Activated T-helper 9 cell treated with anti-CD3 and anti-CD28 coated beads, Interleukin-2, amount 50 U/mL, for 16 hours (primary cell): ENCODE measurements at places on chromosomes 12 and 14.

GRCh38 chr12:59735231-59735630 lies 139.4 kb downstream of the SLC16A7 start:
- no peak for DNase-seq

GRCh38 chr14:62994096-62994495 lies 51.2 kb downstream of the KCNH5 start:
- DNase-seq = no peak

- no peak for DNase-seq
These were observed 30.4 kb upstream of the IFT81 start for GRCh38 chr12:110093631-110094311.

DNA sequence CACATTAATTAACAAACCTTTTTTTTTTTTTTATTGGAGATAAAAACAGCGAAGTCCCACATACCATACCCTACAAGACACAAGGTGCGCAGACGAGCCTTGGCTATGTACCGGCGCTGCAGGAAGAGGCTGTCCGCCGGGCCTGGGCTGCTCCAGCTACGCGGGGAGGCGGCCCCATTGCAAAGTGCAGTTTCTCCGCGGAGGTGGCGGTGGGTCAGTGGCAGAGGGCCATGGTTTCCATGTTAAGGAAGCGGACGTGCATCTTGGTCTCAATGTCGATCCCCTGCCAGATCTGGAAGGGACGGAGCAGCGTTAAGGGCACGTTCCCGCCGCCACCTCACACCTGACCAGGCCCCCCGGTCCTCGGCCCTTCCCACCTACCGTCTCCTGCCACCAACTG lies 60.3 kb downstream of the TESC start:
- no peak for DNase-seq
